ENCODE measurements at places on chromosomes 11 and 22. TPM values are rescaled to one million over a fixed set of nuclear protein-coding genes. Genes with fewer than 3 reads are reported as not detected.

The CCDC116 gene
- total RNA-seq = 0.33 TPM

The PRG3 gene
- total RNA-seq = not detected

DNA sequence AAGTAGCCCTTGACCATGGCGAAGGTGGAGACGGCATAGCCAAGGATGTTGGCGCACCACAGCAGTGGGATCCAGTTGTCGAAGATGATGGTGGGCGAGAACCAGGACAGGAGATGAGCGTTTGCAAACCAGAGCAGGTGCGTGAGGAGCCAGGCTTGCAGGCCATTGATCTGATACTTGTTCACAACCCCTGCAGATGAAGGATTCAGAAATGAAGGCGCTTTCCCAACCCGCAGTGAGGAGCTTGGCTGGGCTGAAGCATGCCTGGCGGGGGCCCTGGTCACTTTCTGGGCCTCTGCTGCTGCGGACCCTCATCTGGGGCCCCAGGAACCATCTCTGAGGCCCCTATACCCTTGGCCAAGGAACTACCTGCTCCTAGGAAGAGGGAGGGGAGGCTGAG, 6.9 kb downstream of the DHCR7 start:
- DNase-seq = no peak

DNA sequence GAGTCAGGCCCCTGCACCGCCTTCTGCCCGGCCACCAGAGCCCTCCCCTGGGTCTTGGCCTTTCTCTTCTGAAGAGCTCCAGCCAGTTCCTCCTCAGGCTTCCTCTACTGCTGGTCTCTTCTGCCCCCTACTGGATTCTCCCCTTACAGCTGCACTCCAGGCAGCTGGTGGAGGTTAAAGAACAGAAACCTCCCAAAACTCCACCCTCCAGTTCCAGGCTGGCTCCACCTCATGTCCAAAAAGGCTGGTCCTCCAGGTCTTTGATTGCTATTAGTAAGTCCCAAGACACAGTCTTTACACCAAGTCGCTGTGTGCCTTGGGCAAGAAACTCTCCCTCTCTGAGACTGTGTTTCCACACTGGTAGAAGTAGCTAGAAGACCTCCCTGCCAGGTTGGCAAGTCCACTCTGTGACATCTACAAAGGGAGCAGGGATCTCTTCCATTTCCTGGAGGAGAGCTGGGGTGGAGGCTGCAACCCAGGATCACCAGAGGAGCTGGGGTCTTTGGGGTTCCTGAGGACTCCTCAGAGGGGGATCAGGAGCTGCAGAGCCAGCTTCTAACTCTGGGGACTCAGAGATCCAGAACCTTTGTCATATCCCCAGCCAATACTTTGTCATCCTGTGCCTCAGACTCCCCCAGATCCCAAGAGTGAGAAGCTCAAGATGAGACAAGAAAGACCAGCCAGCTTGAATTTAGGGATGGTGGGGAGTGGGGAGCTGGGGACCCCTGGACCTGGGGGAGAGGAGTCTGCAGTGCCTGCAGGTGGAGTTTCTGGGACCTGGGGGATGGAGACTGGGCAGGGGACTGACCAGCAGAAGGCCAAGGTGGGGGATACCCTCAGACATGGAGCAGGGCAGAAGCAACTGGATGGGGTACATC, 3.4 kb upstream of the IGLL5 start:
- peak; percentile 57 for DNase-seq

The MS4A12 gene
- total RNA-seq = not detected

DNA sequence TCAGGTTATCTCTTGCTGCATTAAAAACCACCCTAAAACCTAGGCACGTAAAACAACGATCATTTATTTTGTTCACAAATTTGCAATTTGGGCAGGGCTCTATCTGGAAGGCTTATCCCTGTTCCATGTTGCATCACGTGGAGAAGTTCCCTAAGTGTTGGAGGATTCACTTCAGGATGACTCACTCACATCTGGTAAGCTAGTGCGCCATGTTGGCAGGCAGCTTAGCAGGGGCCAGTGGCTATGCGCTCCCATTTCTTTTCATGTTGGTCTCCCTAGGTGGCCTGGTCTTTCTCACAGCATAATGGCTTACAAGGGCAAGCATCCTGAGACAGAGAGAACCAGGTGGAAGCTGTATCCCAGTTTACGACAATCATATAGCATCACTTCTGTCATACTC, 226.8 kb downstream of the BLID start:
- DNase-seq = no peak

DNA sequence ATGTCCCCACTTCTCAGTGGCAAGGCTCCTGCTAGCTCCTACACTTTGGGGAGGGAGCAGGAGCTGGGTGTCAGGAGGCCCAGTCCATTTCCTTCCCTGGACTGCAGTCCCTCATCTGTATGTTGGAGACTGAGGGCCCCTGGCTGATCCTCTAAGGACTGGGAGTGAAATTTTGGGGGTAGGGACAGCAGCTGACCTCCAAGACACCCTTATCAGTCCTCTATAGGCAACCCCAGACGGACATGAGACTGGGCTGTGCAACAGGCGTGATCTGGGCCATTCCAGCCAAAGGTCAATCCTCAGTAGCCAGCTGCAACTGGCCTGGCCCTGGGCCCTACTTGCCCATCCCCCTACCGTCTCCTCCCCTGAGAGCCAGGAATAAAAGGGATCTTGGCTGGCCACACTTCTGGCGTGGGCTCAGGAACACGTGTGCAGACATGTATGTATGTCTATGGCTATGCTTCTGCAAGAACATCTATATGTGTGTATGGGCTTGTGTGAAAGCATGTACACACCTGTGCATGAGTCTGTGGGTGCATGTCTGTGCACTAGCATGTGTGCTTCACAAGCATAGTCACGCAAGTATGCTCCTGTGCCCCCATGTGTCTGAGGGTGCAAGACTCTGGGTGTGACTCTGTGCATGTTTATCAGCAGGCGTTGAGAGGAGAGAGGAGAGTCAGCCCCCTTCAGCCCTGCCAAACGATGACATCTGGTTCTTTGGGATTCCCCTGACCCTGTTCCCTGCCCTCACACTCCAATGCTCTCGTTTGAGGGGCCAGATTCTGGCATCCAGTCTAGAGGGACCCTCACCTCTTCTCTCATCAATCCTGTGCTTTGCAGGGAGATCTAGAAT, 24.6 kb upstream of the DGAT2 start:
- DNase-seq = no peak

The MLC1 gene
- total RNA-seq = not detected

DNA sequence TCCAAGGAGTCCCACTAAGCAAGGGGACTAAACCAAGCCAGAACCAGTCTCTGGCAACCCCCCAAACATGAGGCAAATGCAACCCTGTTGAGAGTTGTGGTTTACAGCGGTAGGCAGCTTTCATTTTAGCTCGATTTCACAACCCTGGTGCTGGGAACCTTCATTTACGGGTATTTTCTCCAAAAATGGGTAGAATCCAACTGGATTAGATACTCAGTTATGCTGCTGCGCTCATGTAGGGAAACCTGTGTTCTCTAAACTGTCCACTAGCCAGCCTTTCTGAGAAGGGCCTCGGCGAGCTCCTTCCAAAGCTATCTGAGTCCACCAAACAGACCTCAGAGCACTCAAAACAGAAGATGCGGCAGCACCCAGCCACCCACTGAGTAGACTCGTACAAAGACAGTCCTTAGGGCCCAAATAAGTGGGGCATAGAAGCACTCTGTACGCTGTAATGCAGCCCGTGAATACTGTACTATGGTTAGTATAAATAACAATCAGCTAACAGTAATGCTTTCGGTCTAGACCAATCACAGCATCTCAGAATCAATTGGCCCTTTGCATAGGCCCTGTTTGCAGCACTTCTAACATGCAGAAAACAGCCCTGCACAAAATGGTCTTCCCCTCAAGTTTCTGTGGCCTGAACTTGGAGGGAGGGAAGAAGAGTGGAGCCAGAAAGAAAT, 104.7 kb downstream of the ETS1 start:
- DNase-seq = no peak

GRCh38 chr11:19723572-19724342, 11.1 kb downstream of the NAV2 start:
- DNase-seq = no peak

All from HT-29 (cell line).